ENCODE measurements at places on chromosomes 12 and 14.

DNA sequence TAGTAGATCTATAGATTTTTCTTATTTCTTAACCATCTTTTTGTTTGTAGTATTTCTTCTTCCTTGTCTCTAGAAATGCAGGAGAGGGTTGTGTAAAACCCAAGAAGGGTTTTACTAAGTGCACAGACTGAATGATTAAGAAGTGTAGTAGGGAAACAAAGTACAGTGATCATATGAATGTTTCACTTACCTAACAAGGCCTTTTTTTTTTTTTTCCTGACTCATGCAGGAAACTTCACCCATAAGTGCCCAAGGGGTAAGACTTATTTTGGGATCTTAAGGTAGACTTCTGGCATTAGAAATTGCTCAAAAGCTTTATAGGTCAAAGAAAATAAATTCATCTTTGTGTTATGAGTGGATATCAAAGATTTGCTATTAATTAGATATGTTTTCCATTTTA is 10.2 kb downstream of the SCN8A start:
- DNase-seq, result no peak

DNA sequence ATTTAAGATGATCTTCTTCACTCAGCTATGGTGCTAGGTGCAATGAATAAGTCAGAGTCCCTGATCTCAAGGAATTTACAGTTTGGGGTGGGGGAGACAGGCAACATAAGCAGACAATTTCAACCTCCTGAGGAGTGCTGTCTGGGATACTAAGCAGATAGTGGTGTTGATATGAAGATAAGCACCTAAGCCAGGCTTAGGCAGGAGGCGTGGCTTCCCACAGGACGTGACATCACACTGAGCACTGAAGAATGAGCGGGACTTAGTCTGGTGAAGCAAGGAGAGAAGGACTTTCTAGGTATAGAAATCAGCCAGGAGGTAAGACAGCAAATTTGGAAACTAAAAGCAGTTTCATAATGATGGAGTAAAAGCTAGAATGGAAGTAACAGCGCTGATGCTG is 6.8 kb downstream of the PRPH start:
- DNase-seq, result no peak

DNA sequence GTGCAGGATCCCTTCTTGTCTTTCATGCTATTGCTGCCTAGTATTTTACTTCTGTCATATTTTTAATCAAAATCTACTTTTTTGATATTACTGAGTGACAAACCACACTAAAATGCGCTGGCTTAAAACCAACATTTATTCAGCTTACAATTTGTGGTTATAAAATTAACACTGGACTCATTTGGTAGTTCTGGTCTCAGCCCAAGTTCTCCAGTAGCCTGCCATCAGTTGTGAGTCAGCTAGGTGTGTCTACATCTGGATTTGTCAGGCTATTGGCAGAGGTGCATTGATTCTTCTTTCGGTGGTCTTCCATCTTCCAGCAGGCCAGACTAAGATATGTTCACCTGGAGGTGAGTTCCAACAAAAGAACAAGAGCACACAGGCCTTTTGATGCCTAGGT is 765.1 kb upstream of the FBXO33 start:
- DNase-seq, result no peak

GRCh38 chr12:58925111-58925611 is 4.9 kb upstream of the LRIG3 start:
- DNase-seq, result no peak

- DNase-seq, result no peak
Measured at GRCh38 chr12:24562771-24563431, 386.0 kb downstream of the BCAT1 start.

GRCh38 chr12:90299121-90299520 is 590.5 kb upstream of the ATP2B1 start:
- no peak for DNase-seq

DNA sequence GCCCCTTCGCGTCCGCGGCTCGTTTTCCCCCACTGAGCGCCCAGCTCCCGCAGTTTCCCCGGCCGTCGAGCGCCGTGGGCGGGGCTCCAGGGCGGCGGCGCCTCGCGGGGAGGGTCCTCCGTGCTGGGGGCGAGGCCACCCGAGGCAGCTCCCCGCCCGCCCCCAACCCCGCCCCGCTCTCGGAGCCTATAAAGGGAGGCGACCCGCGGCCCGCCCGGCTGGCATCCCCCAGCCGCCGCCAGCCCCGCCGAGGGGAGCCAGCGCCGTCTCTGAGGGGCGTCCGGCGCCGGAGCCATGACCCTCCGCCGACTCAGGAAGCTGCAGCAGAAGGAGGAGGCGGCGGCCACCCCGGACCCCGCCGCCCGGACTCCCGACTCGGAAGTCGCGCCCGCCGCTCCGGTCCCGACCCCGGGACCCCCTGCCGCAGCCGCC is at the start of gene TAMALIN:
Gene TAMALIN (plus strand): TSS at position 221 of the 432 bp plus-strand sequence. CDS start 74 bp downstream, at position 295.
- peak; percentile 62 for DNase-seq

DNA sequence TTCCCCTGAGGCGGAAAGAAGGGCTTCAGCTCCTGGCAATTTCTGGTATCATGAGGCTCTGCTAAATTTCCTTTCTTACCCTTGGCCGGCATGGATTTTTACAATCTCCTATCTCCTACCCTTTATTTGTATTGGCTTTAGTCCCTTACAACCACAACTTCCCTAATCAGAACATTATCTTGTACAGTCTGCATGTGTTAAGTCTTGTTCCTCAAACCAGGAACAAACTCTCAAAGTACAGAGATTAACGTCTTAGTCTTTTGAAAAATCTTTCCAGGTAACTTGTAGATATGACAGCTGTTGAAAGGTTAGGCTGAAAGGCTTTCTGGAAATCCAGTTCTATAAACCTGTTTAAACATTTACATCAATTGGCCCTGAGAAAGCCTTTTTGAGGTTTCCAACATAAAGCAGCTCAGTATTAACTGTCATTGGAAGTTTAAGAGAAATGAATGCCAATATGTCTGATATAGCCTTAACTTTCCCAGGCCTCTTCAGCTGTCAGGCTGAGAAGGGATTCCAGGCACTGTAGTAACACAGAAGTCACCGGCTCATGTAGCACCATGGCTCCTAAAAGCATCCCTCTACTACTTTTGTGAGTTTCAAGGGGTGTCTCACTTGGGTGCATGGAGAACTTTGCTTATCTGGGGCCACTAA is 360.5 kb downstream of the FUT8 start:
- no peak for DNase-seq

- no peak for DNase-seq
Measured at GRCh38 chr12:15227004-15227679, 5.9 kb upstream of the RERG start.

- no peak for DNase-seq
Measured at GRCh38 chr12:112944024-112944690, 5.9 kb downstream of the OAS3 start.

- DNase-seq, result no peak
Measured at GRCh38 chr12:27015730-27016076, 1.5 kb upstream of the TM7SF3 start.

GRCh38 chr12:1632702-1633101 is 3.7 kb downstream of the WNT5B start:
- DNase-seq, result no peak

GRCh38 chr14:53368066-53368465 is 214.9 kb upstream of the DDHD1 start:
- DNase-seq, result no peak

DNA sequence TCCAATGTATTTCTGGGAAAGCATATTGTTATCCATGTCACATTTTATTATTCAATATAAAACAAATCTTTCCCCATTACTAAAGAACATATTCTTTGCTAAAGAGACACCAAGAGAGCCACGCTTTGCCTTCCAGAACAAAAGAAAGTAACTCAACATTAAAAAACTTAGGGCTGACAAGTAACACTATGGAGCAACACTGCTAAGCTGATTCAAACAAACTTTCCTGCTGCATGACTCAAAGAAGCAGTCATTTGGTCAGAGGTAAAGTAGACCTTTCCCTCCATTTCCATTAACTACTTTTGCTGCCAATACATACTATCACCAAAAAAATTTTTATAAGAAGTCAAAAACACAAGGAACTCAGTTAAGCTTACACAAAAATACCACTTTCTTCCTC is 83.0 kb downstream of the DENND5B start:
- no peak for DNase-seq

- no peak for DNase-seq
Measured at GRCh38 chr12:107103097-107103496, 9.7 kb upstream of the CRY1 start.

DNA sequence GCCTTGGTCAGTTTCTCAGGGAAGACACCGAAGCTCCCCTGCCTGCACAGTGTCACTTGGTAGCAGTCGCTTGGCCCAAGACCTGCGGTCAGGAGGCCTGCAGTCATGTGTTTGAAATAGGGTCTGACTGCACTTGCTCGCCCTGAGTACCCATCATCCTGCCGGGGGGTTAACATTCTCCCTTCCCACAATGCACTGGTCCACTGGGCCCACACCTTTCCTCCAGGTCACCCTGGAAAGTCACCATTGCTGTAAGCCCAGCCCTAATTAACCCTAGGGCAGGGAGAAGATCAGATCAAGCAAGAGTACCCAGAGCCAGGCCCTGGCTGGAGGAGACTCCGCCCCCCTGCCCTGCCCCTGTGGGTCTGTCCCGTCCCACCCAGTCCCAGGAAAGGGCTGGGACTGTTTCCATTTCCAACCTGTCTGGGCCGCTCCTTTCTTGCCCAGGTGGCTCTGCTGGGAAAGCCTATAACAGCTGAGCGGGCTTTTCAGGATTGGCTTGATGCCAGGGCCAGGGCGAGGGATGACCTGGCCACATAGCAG is 87.1 kb downstream of the ZFP36L1 start:
- DNase-seq, result no peak

DNA sequence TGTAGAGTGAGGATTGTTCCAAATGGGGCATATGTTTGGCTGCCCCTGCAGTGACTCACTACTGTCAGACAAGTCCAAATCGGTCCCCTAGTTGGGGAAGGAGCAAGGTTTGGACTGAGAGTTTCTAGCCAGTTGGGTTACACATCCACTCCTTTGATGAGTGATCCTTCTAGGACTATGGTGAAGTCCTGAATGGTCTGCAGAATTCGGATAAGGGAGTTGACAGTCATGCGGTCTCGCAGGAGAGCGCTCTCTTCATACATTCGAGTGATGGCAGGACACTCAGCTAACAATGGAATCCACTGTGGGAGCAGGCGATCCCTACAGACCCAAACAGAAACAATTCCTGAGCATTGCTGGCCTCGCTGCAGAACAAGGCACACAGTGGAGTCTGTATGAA is 61.5 kb upstream of the SINHCAF start:
- no peak for DNase-seq

GRCh38 chr12:53843545-53843944 is 91.8 kb upstream of the CISTR start:
- no peak for DNase-seq

DNA sequence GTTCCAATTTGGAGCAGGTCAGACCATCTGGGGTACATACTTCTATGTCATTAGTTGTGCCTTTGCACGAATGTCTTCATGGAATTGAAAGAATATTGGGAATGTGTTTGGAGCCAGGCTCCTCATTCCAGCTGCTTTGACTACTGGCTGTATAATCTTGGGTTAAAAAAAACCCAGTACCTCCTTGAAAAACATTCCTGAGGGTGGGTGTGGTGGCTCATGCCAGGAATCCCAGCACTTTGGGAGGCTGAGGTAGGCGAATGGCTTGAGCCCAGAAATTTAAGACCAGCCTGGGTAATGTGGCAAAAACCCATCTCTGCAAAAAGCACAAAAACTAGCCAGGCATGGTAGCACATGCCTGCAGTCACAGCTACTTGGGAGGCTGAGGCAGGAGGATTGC is 125.6 kb downstream of the TTC8 start:
- no peak for DNase-seq

DNA sequence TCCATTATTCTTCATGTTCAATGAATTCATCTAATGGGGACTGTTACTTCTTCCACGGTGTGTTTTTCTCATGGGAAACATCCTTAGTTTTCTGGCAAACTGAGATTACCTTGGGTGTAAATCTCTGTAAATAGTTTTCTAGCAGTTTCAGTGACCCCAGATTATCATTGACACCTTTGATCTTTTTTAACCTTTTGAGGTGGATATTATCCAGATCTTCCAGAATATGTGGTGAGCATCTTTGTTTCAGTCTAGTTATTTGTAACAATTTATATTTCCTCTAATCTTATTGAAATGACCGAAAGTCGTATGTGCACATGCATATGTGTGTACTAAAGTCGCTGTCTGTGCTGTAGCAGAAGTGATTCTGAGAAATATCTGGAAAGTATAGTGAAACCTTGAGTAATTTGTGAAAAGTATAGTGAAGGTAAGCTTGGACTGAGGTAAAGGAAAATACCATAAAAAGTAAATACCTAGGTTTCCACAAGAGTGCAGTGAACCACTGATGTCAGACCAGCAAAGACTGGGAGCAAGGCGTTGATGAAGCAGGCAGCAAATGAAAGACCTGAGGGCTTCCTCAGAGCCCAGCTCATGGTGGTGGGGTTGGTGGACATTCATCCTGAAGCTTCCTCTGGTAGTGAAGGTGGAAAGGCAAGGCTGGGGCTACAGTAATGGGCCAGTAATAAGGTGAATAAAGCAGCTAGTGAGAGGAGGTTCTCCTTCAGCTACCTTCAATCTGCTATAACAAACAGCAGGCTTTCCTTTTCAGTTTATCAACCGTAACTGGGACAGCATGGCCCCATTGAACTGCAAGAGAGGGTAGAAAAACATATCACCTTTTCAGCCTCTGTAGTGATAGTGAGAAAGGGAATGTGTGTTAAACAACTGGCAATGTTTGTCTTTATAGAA is 480.2 kb upstream of the FBXO33 start:
- no peak for DNase-seq

DNA sequence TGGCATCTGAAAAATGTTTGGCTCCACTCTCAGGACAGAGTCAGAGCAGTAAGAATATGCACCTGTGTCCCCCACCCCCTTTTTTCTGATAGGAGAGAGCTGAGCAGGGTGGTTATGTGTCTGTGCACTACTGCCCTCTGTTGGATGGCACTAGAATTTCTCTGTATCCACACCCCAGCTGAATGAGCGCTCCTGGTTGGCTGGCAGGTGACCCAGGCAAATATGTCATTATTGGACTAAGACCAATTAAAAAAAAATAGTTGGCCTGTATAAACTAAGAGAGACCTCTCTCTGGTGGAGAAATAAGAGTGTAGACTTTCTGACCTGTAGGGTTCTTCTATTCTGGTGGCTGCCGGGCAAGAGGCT is 107.0 kb downstream of the PTCSC3 start:
- DNase-seq, result no peak

- DNase-seq, result no peak
Measured at GRCh38 chr12:88576866-88577265, 3.4 kb downstream of the KITLG start.

DNA sequence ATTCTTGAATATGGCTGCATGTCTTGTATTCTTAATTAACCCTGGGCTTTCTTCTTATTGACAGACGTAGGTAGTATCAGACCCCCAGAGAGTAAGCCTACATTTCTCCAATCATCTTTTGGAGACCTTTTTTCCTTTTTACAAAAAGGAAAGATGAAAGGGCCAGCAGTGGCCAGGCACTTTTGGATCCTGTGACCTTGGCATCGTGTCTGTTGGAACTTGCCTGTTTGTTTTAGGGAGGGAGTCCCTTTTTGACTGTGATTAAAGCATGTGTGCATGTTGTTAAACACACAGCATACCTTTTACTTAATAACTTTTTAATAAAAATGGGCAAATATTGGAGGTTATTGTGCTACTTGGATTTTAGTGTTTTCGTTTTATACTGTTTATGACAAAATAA is 57.2 kb downstream of the PCNX1 start:
- DNase-seq, result no peak

- DNase-seq, result no peak
Measured at GRCh38 chr12:130220706-130221100, 58.4 kb downstream of the FZD10 start.

GRCh38 chr12:98059659-98060343 is 455.6 kb upstream of the TMPO start:
- no peak for DNase-seq

GRCh38 chr12:112350593-112351592 is 31.3 kb downstream of the HECTD4 start:
- no peak for DNase-seq
